ENCODE measurements at places on chromosomes 3 and 15. TPM values are rescaled to one million over a fixed set of nuclear protein-coding genes. Genes with fewer than 3 reads are reported as not detected.

The TRH gene
- not detected for total RNA-seq

DNA sequence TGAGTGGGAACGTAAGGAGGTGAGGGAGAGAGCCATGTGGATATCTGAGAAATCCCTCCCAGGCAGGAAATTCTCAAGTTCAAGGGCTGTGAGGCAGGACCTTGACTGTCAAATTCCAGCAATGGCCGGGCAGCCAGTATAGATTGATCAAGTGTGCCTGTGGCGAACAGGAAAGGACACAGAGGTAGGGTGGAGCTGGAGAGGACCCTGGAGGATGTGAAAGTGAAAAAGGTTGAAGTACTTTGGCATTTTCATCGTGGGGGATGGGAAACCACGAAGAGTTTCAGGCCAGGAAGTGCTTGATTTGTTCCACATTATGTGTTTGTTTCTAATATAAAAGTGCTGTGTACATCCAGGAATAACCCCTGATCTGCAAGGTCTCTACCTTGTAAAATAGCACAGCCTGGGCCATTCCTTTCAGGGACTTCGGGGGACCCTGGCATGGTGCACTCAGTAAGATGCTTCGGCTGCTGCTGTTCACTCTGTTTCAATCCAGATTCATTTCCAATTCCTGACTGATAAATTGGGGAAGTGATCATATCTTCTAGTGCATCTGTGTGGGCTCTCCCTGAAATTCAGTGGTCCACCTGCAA is 156.6 kb downstream of the MCTP2 start:
- no peak for ATAC-seq

- ATAC-seq: no peak
These were observed 44.9 kb upstream of the GABRG3 start for GRCh38 chr15:26926081-26926480.

The FBLN2 gene
- 85.9 TPM for total RNA-seq

GRCh38 chr15:44468709-44469385 is 41.4 kb downstream of the CTDSPL2 start:
- ATAC-seq: no peak

The CCR8 gene
- total RNA-seq: not detected

The CYP8B1 gene
- total RNA-seq: not detected

DNA sequence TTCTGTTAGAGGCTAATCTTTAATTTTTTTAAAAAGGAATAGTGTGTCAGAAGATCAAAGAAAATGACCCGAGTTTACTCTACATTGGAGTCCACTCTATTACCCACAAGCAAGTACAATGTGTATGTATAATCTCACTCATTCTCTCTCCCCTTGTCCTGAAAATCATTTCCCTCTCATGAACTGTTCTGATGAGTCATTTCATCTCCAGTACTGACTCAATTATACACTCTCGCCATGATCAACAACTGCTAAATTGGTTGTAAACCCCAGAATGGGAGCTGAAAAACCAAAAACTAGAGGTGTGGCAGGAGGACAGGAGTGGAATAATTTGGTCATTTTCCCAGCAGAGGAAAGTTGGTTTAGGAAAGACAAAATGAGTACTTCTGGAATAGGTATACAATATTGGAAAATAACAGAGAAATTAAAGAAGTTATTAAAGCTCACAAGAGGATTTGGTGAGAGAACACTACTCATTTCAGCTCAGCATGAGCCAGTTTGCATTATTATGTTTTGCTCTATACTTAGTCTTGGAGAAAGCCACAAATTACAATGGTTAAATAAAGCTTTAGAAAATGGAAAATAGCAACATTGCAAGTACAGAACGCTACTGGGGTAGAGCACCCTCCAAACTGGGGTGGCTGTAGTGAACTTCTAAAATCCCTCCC is 144.3 kb upstream of the PFN2 start:
- no peak for ATAC-seq

GRCh38 chr3:158739078-158739477 is 6.8 kb upstream of the RARRES1 start:
- ATAC-seq: no peak

- ATAC-seq: no peak
These were observed 1200.4 kb upstream of the EPHA6 start for GRCh38 chr3:95613993-95614392.

- ATAC-seq: no peak
These were observed 166.0 kb downstream of the ARRDC4 start for GRCh38 chr15:98126326-98127085.

The CELF6 gene
- 3.7 TPM for total RNA-seq

- no peak for ATAC-seq
These were observed 91.9 kb downstream of the SENP2 start for GRCh38 chr3:185678027-185678426.

GRCh38 chr3:58271901-58272501 is 34.0 kb upstream of the RPP14 start:
- ATAC-seq: no peak

GRCh38 chr15:90184119-90184785 is 16.9 kb upstream of the SEMA4B start:
- peak; percentile 85 for ATAC-seq

- ATAC-seq: no peak
These were observed 8.4 kb downstream of the KBTBD8 start for GRCh38 chr3:67006460-67006859.

DNA sequence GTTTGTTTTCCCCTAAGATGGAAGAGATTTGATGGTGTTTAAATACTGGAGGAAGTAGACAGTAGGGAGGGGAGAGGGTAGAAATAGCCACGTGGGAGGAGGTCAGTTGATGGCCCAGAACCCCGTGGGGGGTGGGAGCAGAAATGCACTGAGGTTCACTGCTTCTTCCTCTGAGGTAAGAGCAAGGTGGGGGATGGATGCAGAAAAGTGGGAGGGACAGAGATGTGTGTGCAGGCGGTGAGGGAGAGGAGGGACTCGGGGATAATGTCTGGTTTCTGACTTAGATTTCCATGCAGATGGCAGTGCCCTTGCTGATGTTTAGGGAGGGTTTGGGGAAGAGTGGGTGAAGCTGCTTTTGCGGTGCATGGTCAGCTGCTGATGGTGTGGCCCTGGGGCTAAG is 102.9 kb downstream of the ARNT2 start:
- ATAC-seq: no peak

The HDAC11 gene
- 37.1 TPM for total RNA-seq

GRCh38 chr3:149009732-149010131 is 18.4 kb downstream of the GYG1 start:
- ATAC-seq: no peak

DNA sequence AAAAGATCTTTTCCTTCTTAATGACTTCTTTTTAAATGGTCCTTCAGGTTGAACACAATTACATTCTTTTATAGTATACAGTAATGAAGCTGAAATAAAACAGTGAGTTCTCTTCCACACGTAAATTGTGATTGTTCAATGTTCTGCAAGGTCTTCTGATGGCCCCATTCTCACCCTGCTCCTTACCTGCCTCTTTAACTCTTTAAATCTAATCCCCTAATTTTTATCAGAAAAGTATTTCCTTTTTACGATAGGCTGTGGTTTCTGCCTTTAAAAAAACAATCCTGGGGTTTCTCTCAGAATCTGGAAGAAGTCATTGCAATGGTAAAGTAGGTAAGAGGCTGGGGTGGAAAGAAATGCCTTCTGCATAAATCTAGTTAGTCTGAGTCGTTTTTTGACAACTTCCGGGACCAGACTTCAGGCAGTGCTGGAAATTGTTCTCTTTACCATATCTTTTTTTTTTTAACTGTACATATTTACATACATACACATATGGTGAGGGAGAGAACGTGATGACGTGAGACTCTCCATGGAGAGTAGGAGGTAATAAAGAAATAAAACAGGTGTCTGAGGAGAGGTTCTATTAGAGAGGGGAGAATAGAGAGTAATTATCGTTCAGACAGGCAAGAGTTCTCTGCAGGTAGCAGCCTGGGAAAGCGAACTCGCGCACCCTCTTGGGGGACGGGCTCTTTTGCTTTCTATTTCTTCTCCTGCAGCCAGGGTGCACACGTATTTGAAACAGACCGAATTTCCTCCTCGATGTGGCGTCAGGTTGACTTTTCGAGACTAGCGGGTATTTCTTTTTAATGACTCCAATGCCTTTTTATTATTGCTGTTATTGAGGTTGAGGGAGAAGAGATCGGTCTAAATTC is at the start of gene SIDT1:
SIDT1 (plus strand) TSS at position 730 of the 872 bp plus-strand sequence. CDS start 467 bp downstream, outside the sequence.
- peak; percentile 20 for ATAC-seq

The EPHB1 gene
- 2.5 TPM for total RNA-seq

The FBXW12 gene
- not detected for total RNA-seq

GRCh38 chr3:30871720-30872119 is 22.7 kb downstream of the GADL1 start:
- no peak for ATAC-seq

DNA sequence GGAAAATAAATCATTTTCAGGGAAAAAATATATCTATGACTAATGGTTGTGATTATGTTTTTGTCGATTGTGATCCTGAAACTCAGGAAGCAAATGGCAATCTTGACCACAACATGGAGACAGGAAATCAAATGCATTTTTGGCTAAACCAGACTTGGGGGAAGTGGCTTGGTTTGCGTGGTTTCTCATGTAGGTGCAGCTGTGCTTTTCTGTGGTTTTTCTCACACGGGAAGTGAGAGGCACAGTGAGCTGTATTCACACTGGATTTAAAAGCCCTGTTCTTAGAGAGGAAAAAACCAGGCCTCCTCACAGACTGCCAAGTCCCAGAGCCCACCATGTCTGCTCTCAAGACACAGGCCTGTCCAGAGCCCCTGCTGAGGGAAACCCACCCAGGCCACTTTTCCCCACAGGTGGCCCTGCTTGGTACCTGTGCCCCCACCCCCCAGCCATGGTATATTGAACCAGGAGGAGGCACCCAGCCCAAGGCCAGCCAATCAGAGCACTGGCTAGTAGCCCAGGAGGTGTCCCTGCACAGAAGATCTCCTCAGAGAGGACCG is 46.1 kb downstream of the BTD start:
- no peak for ATAC-seq

The SLC24A5 gene
- not detected for total RNA-seq

GRCh38 chr15:70443486-70444273 is 319.7 kb downstream of the UACA start:
- ATAC-seq: no peak

- ATAC-seq: peak; percentile 18
These were observed 61.1 kb downstream of the AAGAB start for GRCh38 chr15:67193223-67193990.

DNA sequence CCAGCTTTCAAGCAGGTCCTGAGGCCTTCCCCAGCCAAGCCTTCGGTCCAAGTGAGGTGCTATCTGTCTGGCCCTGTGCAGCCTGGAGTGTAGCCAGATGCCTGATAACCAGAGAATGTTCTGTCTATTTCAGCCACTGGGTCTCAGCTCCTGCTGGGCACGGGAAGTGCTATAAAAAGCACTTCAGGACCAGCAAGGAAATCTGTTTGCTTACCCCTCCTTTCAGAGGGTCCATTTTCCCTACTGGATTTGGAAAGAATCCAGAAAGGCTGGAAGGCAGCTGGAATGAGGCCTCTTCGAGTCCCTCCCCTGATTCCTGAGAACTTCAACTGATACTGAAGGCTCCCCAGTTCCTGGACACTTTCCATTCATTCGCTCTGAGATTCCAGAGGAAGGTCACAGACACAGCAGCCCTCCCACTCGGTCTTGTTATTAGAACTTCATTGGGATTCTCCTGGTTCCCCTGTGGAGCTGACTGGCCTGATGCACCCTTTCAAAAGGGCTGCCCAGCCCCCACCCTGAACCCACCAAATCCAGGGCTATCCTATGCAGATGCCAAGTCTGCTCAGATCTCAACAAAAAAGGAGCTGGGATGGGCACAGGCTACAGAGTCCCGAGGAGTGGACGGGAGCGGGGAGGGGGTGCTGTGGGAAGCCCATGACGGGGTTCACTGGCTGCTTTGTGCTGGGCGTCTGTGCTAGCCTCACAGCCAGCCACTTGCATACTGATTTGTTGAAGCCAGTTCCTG is 70.4 kb downstream of the UMPS start:
- ATAC-seq: no peak

The KBTBD8 gene
- total RNA-seq: 3.8 TPM

GRCh38 chr3:120854908-120855526 is 53.0 kb upstream of the STXBP5L start:
- no peak for ATAC-seq

The RPL32 gene
- total RNA-seq: 924 TPM

- ATAC-seq: no peak
These were observed 21.1 kb upstream of the MFSD1 start for GRCh38 chr3:158780766-158781165.

DNA sequence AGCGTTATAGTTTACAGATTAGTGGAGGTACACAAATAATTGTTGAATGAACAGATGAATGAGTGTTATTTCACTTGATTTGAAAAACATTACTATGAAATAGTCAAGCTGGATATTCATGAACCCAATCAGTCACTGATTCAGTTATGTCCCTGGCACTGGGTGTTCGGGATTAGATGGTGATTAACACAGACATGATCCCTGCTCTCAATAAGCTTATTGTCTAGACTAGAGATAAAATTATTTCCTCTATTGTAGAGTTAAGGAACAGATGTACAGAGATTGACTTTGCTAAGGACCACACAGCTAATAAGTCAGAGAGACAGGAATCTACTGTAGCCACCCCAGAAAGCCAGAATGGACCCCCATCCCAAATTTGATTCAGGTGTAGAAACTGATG is 963 bp downstream of the GRAMD1C start:
- no peak for ATAC-seq

The RHOV gene
- total RNA-seq: not detected

DNA sequence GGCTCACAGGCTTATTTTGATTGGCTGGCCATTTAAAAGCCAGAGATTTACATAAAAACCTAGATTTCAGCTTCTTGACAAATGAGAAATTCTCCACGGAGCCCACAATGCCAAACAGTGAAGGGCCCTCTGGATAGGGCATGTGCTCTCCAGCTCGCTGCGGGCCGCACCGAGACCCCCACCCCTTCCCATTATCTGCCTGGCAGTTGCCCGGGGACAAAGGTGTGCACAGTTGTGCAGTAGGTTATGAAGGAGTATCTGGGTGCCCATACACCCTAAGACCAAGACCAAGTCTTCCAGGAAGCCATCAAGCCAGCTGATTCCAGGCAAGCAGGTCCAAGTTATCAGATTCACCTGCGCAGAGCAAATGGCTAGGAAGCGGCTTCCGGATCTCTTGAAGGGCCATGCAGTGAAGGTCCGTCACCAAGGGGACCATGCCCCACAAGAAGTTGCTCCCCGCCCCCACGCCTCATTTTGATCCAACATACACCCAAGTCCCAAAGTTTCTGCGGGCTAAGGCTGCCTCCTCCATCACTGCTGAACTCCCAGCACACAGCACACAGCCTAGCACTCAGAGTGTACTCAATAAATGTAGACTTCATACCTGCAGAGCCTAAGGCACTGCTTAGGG is 1.3 kb downstream of the MRPS25 start:
- ATAC-seq: no peak

- ATAC-seq: no peak
These were observed 182.0 kb downstream of the FGF12 start for GRCh38 chr3:192545333-192545732.

The CSTA gene
- 9.2 TPM for total RNA-seq

The B3GALNT1 gene
- total RNA-seq: 3.2 TPM

GRCh38 chr3:24678421-24678865 is 183.8 kb upstream of the THRB start:
- ATAC-seq: no peak

The TBC1D21 gene
- not detected for total RNA-seq
